ENCODE measurements at places on chromosomes 4 and X.

DNA sequence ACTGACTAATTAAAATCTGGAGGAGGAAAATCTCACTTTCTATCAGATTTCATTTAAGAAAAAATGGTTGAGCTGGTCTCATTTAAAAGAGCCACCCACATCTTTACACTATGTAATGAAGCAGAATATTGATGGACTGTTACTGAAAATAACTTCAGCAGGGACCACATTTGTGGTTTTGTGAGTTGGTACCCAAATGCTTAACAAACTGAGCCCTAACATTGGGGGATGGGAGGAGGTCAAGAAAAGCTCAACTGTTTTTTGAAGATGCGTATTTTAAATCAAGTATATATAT lies 30.1 kb downstream of the HOPX start:
- DNase-seq = no peak

GRCh38 chr4:6781561-6781960 lies 966 bp upstream of the KIAA0232 start:
- peak; percentile 54 for DNase-seq

DNA sequence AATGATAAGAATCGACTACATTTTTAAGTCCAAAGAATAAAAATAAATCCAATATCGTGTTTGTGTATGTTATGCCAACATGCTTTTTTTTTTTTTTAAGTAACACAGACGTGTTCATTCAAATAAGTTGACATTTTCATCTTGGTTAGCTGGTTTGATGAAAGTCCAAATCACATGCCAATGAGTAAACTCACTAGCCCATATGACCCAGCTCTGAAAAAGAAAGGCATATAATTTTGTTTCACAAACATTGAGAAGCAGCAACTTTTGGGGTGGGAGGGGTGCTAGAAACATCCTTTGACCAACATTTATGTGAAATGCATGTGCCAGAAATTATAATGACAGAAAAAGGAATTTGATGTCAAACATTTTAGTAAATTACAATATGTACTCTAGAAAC lies 61.6 kb upstream of the SPP1 start:
- no peak for DNase-seq

- no peak for DNase-seq
Observed at GRCh38 chr4:157992948-157993839, 179.6 kb downstream of the GASK1B start.

DNA sequence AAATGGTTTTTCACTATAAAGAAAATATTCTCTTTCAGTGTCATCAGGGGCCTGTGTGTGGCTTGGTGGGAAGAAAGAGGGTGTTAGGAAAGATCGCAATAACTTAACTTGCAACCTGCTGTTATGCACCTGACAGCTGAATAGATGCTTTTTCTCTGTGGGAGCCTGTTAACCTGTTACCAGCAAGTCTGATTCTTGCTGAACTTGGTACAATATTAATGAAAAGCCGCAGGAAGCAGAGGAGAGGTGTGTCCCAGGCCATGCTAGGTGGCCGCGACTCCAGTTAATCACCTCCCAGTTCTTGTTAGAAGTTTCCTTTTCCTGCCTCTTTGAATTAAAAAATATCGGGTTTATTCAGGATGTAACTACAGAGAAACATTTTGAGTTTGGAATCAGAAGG lies 494.8 kb upstream of the AGA start:
- no peak for DNase-seq

DNA sequence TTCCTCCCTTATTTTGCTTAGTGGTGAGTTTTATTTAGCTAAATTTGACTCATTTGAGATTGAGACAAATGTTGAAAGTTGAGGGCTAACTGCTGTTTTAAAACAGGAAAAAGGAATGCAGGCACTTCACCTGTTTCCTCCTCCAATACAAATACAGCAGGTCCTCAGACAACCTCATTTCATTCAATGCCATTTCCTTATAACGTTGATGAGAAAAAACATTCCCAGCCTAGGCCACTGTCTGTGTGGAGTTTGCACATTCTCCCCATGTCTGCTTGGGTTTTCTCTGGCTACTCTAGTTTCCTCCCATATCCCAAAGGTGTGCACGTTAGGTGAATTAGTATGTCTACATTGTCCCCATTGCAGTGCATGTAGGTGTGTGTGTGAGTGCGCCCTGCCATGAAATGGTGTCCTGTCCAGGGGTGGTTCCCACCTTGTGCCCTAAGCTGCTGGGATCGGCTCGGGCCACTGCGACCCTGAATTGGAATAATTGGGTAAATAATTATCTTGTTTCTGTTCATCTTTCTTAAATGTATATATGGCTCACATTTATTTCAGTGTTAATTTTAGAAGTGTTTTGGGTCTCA lies 21.9 kb downstream of the SMAD1 start:
- DNase-seq = no peak

DNA sequence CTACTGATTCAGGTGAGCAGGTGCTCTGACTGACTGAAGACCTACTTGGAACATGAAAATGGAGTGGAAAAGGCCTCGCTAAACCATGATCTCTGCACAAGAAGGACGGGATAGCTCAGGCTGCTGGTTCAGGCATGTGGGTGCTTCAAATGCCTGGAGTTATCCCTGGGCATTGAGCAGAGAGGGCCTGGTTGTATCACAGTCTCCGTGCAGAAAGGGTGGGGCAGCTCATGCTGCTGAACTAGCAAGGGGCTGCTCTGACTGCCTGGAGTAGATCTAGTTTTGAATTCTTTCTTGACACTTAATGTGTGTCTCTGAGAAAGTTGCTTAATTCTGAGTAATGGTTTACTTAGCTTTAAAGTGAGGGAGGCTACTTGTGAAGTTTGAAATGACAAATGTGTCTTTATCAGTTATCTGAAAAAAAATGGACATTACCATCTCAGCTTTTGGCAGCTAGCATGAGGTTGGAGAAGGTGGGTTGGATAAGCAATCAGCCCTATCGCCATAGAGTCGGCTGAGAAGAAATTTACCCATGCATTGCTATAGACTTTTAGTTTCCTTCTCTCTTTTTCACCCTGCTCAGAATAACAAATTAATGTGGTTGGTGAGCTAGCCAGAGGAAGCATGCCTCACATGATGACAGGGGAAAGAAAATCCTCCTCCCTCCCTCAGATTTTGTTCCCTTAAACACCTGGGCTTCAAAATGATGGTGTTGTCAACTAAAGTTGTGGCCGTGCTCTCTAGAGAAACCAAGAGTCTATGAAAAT lies 832.4 kb downstream of the STIM2 start:
- DNase-seq = no peak
